ENCODE measurements at places on chromosomes 7 and 10. TPM values are rescaled to one million over a fixed set of nuclear protein-coding genes. Genes with fewer than 3 reads are reported as not detected.

GRCh38 chr10:36256166-36256565, 614.1 kb upstream of the FZD8 start:
- no peaks in the 10 kb centered on the region for H3K27me3 ChIP-seq
- H3K27ac ChIP-seq: no peak overlapping the region
- peaks cover 7% of the 10 kb centered on the region for H3K4me1 ChIP-seq
- no peak overlapping the region for H3K4me3 ChIP-seq

GRCh38 chr7:98879979-98880315, 1.6 kb downstream of the TRRAP start:
- no peak overlapping the region for H3K4me3 ChIP-seq
- peaks cover 18% of the 10 kb centered on the region for H3K4me1 ChIP-seq
- peak overlapping the region; percentile 77 for H3K27ac ChIP-seq

CNNM1 gene
- total RNA-seq: 2.5 TPM

- H3K4me1 ChIP-seq: peaks cover 9% of the 10 kb centered on the region
- no peak overlapping the region for H3K4me3 ChIP-seq
- H3K27me3 ChIP-seq: no peaks in the 10 kb centered on the region
- no peak overlapping the region for H3K27ac ChIP-seq
- no peak for DNase-seq
- H3K36me3 ChIP-seq: no peaks in the 10 kb centered on the region
These were observed 317.7 kb downstream of the CAMK1D start for GRCh38 chr10:12667052-12667451.

DNA sequence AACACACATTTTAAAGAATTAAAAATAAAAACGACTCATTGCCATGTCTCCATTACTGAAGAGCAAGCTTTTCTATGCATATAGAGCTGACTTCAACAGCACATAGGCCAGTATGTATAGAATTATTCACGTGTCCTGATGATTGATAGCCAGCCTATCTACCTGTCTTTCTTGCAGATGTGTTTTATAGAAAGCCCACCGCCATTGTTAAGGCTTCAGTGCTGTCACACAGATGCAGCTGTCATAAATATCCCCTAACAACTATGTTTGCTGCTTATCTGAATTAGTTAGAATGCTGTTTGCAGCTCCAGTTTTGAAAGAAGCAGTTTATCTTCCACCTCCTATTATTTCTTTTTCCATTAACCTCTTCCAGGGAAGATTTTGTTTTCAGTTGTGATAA, 235.9 kb downstream of the SLC25A13 start:
- H3K27me3 ChIP-seq: no peaks in the 10 kb centered on the region
- no peaks in the 10 kb centered on the region for H3K36me3 ChIP-seq
- DNase-seq: no peak
- H3K27ac ChIP-seq: no peak overlapping the region

SPDYE9 gene
- not detected for total RNA-seq

DNA sequence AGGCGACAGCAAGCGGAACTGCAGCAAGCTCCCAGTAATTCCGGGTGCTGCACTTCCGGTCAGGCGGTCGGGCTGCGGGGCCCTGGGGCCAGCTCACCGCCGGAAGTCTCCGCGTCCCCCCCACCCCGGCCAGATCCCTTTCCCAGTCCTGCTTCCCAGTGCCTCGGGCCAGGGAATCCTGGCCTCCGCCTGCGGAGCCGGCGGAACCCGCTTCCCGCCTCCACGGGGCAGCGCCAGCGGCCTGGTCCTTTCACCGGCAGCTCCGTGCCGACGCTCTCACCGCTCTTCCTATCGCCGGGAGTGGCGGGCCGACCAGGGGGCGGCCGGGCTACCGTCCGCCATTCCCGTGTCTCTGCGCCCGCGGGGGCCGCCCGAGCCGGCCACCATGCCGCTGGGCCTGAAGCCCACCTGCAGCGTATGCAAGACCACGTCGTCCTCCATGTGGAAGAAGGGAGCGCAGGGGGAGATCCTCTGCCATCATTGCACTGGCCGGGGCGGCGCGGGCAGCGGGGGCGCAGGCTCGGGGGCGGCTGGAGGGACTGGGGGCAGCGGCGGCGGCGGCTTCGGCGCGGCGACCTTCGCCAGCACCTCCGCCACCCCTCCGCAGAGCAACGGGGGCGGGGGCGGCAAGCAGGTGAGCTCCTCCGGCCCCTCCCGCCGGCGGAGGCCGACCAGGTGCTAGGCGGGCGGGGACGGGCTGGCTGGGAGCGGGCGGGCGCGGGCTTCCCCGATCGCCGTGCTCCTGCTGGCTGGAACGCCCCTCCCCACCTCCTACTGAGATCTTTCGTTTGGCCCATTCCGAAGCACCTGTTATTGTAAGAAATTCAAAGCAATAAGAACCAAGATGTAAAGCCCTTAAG, at the start of gene GATAD1:
Gene GATAD1, plus strand, starts transcription at position 138 of the 860 bp plus-strand sequence. Its CDS starts 248 bp downstream, at position 386.
- peak within 1 kb of the TSS; percentile 98 for H3K4me3 ChIP-seq
- H3K36me3 ChIP-seq: peaks cover 25% of the 10 kb centered on the region
- H3K27me3 ChIP-seq: no peaks in the 10 kb centered on the region
- peak within 1 kb of the TSS; percentile 96 for H3K27ac ChIP-seq

GRCh38 chr7:65827366-65827765, 45.5 kb upstream of the VKORC1L1 start:
- no peaks in the 10 kb centered on the region for H3K27me3 ChIP-seq
- no peaks in the 10 kb centered on the region for H3K4me1 ChIP-seq
- no peak for DNase-seq

GRCh38 chr10:77104459-77104980, 533.1 kb downstream of the KCNMA1 start:
- H3K4me3 ChIP-seq: no peak overlapping the region
- no peaks in the 10 kb centered on the region for H3K27me3 ChIP-seq
- H3K27ac ChIP-seq: peak overlapping the region; percentile 53

ADAMTS14 gene
- total RNA-seq: not detected

MUC3A gene
- total RNA-seq: 0.49 TPM

DNA sequence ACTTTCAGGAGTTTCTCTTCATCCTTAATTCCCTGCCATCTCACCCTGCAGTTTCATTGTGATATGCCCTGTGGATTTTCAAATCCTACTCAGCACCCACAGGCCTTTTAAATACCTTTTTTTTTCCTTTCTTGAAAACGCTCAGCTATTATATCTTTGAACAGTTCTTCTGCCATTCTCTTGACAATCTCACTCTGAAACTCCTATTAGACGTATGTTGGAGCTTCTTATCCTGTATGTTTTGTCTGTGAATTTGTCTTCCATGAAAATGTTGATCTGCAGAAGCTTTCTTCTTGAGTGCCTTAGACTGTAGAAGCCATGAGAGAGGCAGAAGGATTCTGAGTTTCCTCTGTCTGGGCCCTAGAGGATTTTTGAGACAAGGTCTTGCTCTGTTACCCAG, 18.9 kb upstream of the YAE1 start:
- no peak overlapping the region for H3K27ac ChIP-seq
- H3K4me1 ChIP-seq: no peaks in the 10 kb centered on the region
- no peak for DNase-seq

GRCh38 chr10:80168162-80168511, 35.6 kb downstream of the PLAC9 start:
- DNase-seq: no peak
- no peaks in the 10 kb centered on the region for H3K27me3 ChIP-seq
- no peak overlapping the region for H3K4me3 ChIP-seq
- peaks cover 90% of the 10 kb centered on the region for H3K4me1 ChIP-seq

- no peak overlapping the region for H3K4me3 ChIP-seq
- H3K36me3 ChIP-seq: no peaks in the 10 kb centered on the region
- no peaks in the 10 kb centered on the region for H3K4me1 ChIP-seq
- no peak for DNase-seq
- H3K27ac ChIP-seq: no peak overlapping the region
- no peaks in the 10 kb centered on the region for H3K27me3 ChIP-seq
These were observed 402.4 kb upstream of the LRGUK start for GRCh38 chr7:133724694-133725093.

GRCh38 chr7:111190804-111191203, 99.9 kb downstream of the LRRN3 start:
- no peaks in the 10 kb centered on the region for H3K36me3 ChIP-seq
- no peak for DNase-seq
- no peaks in the 10 kb centered on the region for H3K27me3 ChIP-seq
- no peak overlapping the region for H3K27ac ChIP-seq
- H3K4me3 ChIP-seq: no peak overlapping the region

- H3K27me3 ChIP-seq: no peaks in the 10 kb centered on the region
- H3K36me3 ChIP-seq: no peaks in the 10 kb centered on the region
- no peak for DNase-seq
- H3K4me3 ChIP-seq: no peak overlapping the region
These were observed 281.1 kb downstream of the PLXNA4 start for GRCh38 chr7:132295175-132295574.

DNA sequence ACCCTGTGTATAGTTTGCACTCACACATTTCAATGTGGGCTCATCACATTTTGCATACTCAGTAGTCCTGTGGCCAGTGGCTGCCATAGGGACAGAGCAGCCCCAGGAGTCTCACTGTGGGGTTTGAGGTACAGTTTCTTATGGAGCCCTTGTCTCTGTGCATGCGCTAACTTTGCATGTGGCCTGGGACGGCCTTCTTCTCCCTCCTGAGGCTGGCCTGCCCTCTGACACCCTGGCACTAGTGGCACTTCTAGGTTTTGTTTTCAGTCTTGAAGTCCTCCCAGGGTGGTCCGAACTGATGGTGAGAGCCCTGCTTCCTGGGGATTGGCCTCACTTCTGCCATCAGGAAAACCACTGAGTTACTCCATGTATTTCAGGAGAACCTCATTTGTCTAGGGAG, 21.2 kb downstream of the NACAD start:
- no peaks in the 10 kb centered on the region for H3K36me3 ChIP-seq
- H3K4me1 ChIP-seq: no peaks in the 10 kb centered on the region
- no peak overlapping the region for H3K27ac ChIP-seq
- no peaks in the 10 kb centered on the region for H3K27me3 ChIP-seq

Data from vagina (tissue), 2 donors.